SK-MEL-5 (cell line): ENCODE measurements at places on chromosomes 2 and 18.

DNA sequence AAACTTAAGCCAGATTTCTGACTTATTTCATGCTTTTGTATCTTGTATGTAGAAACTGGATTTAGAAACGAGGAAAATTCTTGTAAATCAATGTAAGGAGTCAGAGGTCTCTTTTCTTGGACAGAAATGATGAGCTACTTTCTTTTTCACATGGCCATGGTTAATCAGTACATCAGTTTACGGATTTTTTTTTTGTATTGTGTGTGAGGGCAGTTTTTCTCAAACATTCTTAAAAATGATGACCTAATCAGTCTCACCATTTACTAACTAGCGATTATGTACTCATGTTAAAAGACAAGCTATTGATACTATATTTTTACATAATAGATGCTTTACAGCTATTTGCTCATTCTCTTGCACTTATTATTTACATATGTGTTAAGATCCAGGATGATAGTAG, 165.2 kb upstream of the DOCK10 start:
- DNase-seq: no peak

GRCh38 chr18:24052053-24052452, 37.5 kb downstream of the TTC39C start:
- no peak for DNase-seq

GRCh38 chr2:67463810-67464209, 66.7 kb downstream of the ETAA1 start:
- DNase-seq: peak; percentile 85

- DNase-seq: no peak
Measured at GRCh38 chr2:74028741-74029140, 44.0 kb downstream of the TET3 start.

- no peak for DNase-seq
Measured at GRCh38 chr2:170148161-170148560, 29.8 kb upstream of the MYO3B start.

DNA sequence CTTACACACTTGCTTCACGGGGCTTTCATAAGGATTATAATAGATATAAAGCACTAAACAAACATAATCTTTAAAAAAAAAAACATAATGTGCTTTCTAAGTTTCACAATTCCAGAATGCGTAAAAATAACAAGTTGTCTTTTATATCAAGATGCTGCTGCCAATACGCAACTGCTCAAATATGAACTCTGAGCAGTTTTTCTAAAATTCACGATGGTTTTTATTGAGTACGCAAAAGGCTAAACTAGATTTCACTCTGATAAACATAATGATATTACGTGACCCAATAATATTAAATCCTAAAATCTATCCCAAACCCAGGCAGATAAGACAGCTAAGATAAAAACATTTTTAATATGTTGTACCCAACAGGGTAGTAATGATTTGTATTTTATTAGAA, 24.6 kb upstream of the MAT2A start:
- no peak for DNase-seq
